ENCODE measurements at places on chromosomes 4 and X.

- DNase-seq, result no peak
Measured at GRCh38 chr4:136007991-136008390, 1524.3 kb downstream of the PCDH18 start.

DNA sequence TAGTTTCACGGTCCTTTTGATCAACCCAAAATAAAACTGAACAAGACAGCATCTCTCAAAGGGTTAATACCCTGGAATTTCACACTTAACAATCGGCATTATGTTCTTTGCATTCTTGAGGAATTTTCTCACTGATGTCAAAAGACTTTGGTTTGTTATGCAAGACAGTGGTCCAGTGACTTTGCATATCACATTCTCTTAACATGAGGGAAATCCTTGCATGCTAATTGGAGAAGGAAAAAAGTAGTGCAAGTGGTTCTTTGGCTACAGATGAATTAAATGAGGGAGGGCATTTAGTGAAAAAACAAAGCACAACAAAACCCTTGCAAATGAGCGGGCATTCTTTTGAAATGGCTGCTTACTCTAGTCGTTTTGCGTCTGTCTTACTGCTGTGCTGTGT is 105.1 kb upstream of the LIMCH1 start:
- DNase-seq, result no peak

- no peak for DNase-seq
Measured at GRCh38 chr4:22720091-22720490, 27.4 kb downstream of the GBA3 start.

DNA sequence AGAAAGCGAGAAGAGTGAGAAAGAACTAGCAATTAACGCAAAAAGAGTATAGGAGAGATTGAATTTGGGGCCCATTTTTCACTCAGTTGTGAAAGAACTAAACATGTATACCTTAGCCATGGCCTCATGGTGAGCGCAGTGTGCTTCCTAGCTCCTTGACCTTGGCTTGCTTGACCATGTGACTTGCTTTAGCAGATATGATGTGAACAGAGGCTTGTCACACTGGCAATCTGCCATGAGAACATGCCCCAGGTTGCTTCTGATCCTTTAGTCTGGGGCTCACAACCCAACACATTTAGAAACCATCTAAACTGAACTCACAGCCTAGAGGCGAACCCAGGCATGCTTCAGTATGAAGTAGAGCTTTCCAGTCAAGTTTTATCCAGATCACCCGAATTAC is 260.1 kb upstream of the FTHL17 start:
- DNase-seq, result no peak

- no peak for DNase-seq
Measured at GRCh38 chr4:89331686-89332544, 24.3 kb upstream of the GPRIN3 start.

GRCh38 chr4:41303372-41304118 is 46.8 kb downstream of the UCHL1 start:
- DNase-seq, result no peak

- no peak for DNase-seq
Measured at GRCh38 chr4:13701937-13702446, 74.5 kb upstream of the BOD1L1 start.

- no peak for DNase-seq
Measured at GRCh38 chr4:14434916-14435315, 567.4 kb upstream of the CPEB2 start.

DNA sequence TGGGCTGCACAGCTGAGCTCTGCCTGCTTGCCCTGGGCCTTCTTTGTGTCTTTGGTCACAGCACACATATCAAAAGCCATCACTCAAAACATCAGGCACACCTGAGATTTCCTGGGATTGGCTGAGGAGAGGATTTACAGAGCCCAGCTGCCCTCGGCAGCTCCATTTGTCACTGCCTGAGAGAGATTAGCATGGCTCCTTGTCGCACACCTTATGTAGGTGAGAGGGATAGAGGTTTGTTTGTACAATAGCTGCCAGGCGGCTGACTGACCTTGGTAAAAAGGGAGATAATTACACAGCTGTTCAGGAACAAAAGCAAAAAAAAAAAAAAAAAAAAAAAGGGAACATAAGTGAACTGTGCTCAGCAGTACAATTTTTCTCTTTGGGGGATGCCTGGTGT is 63.2 kb downstream of the MGST2 start:
- no peak for DNase-seq

- DNase-seq, result no peak
Measured at GRCh38 chr4:169993531-169993930, 32.7 kb downstream of the MFAP3L start.

- DNase-seq, result no peak
Measured at GRCh38 chrX:66635360-66635759, 3.5 kb downstream of the EDA2R start.

- DNase-seq, result no peak
Measured at GRCh38 chr4:100742045-100742444, 224.2 kb upstream of the EMCN start.

- DNase-seq, result no peak
Measured at GRCh38 chr4:165328101-165328425, 594 bp downstream of the MSMO1 start.

GRCh38 chr4:80407246-80407645 is 71.7 kb downstream of the CFAP299 start:
- DNase-seq, result no peak

DNA sequence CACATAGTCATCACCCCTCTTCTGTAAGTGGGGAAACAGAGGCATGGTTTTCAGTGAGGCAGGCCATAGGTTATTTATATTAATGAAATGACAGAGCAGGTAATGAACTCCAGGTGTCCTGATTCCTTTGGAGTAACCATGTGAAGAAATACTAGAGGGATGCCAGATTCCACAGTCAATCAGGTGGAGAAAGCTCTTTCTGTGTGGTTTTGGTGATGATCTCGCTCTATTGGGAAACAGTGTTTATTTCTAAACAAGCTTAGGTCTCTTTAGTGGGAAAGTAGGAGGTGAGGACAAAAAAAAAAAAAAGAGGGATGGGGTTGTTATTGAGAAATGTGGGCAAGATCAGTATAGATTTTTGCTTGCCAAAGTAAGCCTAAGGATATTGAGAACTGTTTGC is 12.2 kb downstream of the DOCK11 start:
- no peak for DNase-seq

DNA sequence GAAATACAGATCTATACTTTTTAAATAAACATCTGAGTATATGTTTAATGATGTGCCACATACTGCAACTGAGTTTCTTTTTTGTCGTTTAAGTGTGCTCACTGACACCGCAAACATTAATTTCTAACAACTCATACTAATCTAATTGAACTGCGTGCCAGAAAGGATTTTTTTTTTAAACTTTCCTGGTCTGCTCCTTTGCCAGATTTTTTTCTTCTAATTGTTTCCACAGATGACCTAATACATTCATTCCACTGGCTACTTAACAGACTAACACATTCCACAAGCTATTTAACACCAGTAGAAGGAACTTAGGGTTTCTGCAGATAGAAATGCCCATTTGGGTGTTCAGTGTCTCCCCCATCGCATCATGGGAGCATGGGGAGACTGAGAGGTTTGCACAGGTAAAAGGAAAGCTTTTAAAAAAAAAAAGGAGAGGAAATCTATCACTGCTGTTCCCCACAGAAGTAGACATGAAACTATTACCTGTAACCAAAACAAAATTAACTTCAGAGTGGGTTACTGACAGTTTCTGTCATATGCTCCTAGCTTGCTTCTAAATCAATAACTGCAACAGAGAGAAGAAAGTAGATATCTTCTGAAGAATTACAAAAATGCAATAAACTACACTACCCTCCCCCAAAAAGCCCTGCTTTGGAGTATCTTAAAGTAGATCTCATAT is 31.6 kb downstream of the SH3KBP1 start:
- no peak for DNase-seq

DNA sequence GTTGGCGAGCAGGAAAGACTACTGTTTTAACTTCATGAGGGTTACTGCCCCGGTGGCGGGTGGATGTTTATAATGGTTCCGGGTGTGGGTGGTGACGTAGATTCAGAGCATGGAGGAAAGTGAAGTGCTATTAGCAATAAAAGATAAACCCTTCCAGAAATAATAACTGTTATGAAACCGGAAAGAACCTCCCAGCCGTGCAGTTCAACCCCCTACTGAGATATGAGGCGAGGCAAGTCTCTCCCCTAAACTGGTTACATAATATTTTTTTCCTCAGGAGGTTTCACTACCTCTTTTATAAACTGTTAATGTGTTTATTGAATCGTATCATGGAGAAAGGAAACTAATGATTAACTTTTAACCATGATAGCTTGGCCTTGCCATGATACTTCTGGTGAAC is 33.9 kb upstream of the STIM2 start:
- DNase-seq, result no peak

DNA sequence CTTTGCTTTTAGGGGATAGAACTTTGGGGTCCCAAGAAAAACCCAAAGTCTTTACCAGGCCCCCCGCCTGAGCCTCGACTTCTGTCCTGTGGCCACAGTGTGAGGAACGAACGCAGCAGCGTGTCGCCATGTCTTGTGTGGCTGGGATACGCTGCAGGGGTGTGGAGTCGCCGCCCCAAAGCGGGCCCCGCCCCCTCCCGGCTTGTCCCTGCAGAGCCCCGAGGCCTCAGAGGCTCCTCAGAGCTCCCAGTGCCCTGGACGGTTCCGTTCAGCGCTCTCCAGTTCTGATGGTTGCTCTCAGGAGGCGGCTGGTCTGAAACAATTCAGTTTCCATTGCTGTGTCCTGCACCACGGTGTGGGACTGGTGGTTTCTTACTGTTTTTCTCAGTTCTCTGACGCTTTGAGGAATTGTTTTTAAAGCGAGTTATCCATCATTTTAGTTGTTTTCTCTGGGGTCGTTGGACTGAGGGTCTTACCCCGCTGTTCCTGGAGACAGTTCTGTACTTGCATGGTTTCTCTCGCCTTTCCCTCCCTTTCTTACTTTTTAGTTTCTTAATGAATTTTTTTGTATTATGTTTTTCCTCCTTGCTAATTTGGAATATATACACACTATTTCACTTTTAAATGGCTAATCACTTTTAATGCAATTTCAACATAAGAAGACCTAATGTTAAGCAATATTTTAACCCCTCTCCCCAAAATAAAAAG is 1.6 kb upstream of the IDUA start:
- DNase-seq, result peak; percentile 59

DNA sequence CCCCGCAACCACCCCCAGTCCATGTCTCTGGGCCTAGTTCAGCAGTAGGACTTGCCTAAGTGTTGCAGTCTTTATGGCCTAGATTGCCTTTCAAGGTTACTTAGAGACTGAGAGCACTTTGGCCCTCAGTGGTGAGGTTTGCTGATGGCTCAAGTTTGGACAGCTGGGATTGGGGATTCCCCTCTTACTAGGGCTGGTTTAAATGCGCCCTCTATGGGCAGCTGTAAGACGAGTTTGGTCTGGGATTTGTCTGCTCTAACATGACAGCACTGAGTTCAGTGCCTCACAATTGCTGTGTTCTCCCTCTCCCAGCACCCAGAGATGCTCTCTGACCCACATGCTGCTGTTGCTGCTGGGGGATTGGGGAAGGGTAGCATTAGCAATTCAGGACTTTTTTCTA is 23.1 kb downstream of the DACH2 start:
- no peak for DNase-seq

GRCh38 chr4:152099555-152099954 is 338.7 kb upstream of the GATB start:
- DNase-seq, result no peak

DNA sequence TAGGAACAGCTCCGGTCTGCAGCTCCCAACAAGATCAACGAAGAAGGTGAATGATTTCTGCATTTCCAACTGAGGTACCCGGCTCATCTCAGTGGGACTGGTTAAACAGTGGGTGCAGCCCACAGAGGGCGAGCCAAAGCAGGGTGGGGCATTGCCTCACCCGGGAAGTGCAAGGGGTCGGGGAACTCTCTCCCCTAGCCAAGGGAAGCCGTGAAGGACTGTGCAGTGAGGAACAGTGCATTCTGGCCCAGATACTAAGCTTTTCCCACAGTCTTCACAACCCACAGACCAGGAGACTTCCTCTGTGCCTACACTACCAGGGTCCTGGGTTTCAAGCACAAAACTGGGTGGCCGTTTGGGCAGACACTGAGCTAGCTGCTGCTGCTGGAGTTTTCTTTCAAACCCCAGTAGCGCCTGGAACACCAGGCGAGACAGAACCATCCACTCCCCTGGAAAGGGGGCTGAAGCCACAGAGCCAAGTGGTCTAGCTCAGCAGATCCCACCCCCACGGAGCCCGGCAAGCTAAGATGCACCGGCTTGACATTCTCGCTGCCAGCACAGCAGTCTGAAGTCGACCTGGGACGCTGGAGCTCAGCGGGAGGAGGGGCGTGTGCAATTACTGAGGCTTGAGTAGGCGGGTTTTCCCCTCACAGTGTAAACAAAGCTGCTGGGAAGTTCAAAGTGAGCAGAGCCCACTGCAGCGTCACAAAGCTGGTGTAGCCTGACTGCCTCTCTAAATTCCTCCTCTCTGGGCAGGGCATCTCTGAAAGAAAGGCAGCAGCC is 84.6 kb downstream of the THOC2 start:
- DNase-seq, result no peak

- DNase-seq, result no peak
Measured at GRCh38 chr4:56410247-56411062, 23.2 kb upstream of the AASDH start.

- no peak for DNase-seq
Measured at GRCh38 chr4:85737254-85737653, 262.3 kb downstream of the ARHGAP24 start.

GRCh38 chr4:122131562-122132157 is 20.5 kb upstream of the BLTP1 start:
- DNase-seq, result no peak

DNA sequence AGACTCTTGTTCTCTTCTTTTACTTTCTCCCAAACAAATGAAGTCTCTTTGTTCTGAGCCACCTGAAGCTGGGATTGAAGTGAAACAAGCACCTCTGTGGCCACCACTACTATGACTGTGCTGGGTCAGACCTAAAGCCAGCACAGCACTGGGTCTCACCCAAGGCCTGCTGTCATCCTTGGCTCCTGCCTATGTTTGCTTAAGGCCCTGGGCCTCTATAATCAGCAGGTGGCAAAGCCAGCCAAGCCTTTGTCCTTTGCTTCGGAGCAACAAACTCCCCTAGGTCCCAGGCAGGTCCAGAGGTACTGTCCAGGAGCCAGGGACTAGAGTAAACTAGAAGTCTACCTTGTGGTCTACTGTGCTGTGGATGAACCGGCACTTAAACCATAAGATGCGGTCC is 220.6 kb upstream of the ARSJ start:
- DNase-seq, result no peak

DNA sequence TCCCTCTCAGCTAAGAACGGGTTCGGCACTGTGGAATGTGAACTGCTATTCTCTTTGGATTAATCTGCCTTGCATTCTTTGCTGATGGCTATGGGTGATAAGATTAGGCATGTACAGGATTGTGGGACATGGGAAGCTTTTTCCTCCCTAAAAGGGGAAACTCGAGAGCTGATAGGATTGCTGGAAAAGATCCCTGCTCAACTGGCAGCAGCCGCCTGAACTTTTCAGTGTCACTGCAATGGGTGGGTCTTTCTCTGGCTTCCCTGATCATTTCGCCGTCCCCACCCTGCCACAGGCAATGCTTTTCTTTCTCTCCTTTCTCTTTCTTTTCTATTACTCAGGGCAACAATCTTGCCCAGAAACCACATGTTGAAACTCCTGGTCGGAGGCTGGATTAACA is 20.5 kb downstream of the PAGE2 start:
- DNase-seq, result no peak

GRCh38 chr4:110640576-110640975 is 17.7 kb upstream of the PITX2 start:
- DNase-seq, result no peak

Measured in stimulated activated CD4-positive, alpha-beta T cell treated with anti-CD3 and anti-CD28 coated beads, Interleukin-1b, Interleukin-23, amount 100 ng/mL, for 1 hour (primary cell).